ENCODE measurements at places on chromosomes 2 and 18.

GRCh38 chr2:54228945-54229344 is 27.1 kb downstream of the TSPYL6 start:
- no peak for DNase-seq

DNA sequence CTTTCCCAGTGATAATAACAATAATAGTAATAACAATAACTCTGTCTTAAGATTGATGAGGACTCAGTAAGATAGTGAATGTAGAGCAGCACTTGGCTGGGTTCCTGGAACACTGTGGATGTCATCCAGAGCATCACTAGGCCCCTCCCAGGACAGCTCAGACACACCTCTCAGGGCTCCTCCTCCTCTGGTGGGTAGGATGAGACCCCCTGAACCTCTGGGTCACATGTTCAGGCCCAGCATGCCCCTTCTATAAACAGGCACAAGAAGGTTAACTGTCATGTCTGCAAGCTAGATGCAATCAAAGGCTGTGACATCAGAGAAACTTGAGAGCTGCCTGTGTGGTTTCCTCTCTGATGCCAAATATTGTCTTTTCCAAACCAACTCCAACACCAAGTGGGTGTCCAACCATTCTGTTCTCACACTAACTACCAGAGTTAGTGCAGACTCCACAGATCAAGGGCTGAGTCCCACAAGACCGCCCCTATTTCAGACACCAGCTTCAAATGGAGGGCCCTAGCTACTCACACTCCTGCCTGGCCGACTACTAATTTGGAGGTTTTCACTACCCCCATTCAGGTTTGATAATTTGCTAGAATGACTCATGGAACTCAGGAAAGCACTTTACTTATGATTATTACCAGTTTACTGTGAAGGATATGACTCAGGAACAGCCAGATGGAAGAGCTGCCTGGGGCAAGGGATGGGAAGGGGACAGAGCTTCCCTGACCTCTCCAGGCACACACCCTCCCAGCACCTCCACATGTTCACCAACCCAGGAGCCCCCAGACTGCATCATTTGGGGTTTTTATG is 46.4 kb upstream of the BZW1 start:
- DNase-seq: no peak

DNA sequence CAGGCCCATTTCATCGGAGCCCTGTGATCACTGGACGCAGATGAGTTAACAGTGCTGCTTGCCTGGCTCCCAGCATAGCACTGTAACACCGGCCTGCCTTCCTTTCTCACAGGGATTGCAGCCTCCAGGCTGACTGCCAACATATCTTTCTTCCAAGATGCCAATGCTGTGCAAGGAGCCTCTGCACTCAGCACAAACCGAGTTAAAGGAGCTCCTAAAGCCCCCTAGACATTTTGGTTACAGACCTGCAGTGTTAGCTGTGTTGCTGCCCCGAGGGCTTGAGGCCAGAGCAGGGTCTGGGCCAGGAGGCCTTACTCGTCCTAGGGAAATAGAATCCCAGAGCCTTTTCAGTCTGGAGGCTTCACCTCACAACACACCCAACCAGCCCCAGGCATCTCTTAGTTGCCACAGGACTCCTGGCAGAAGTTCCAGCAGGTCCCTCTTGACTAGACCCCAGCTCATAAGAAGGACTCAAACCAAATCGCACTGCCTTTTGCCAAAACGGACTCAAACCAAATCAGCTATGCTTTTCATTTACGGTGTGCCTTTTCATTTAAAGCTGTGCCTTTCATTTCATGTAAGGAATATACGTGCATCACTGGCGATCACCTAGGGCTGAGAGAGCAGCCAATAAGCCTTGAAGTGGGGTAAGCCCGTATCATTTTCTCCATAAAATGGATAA is 58.4 kb upstream of the EML4 start:
- DNase-seq: no peak

GRCh38 chr18:59663096-59663495 is 34.1 kb downstream of the CCBE1 start:
- no peak for DNase-seq

DNA sequence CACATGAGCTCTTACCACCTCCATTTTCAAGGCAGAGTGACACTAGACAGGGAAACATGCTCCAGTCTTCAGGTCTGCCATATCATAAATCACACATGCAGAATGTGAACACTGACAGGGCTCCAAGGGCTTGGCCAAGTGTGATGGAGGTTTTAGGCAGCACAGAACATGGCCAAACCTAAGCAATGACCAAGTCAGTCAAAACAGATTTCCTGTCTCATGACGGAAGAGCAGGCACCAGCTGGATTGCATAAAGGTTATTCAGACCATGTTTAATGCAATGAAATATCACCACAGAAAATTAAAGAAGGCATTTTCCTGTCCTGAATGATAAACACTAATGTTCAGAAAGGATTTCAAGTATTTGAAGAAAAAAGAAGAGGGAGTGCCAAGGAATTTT is 72.5 kb downstream of the SUMO1 start:
- DNase-seq: no peak

- DNase-seq: no peak
Measured at GRCh38 chr2:218658671-218659257, 659 bp downstream of the ZNF142 start.

GRCh38 chr2:74507926-74508520 is 528 bp upstream of the PCGF1 start:
- DNase-seq: no peak

DNA sequence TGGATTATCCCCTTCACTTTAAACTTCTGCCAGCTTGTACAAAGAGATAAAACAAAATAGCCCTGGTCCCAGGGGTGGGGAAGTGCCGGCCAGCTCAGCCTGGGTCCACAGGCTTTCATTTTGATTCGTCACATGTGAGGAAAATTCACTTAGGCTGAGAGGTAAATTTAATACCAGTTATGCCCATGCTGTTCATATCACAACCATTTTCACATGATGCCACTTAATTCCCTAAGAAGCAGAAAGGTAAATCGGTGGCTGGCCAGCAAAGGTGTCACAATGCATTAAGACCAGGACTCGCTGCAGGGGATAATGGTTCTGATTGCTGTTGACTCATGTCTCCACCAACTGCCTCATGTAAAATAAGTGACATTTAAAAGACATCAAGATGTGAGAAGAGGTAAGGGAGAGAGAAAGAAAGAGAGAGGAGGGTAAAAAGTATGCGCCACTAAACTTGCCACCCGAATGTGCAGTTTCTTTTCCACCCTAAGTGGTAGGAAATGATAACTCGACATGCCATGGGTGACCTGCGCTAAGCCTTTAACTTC is 261.0 kb upstream of the SIX3 start:
- no peak for DNase-seq

DNA sequence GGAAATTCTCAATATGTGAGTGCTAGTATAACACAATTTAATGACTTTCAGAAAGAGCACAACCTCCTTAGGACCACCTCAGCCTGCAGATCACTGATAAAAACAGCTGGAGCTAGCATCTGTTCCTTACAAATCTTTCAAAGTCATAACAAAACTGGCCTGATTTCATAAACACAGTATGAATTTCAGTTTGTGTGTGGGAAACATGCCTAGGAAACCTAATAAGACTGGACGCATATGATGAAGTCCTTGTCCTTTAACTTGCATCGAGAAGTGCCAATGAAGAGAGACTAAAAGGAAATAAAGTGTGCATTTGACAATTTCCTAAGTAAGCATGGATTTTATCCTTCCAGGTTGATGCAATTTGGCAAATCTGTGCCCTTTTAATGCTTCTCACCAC is 74.1 kb upstream of the KLHL14 start:
- no peak for DNase-seq

GRCh38 chr2:203112342-203112741 is 97.7 kb downstream of the NBEAL1 start:
- no peak for DNase-seq

DNA sequence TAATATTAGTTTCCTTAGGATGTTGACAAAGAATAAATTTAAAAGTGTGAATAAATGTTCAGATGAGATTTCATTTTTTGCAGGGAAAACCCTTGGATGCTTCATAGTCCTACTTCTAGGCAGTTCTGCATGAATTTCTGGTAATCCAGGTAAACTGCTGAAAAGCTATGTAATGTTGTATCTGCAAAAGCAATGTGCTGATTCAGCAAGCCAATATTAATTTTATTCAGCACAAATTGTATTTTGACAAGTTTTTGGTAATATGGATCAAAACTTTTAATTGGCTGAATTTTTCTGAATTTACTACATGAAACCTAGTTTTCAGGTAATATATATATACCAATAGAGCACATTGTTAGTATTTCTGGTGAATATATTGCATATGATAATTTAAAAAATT is 17.8 kb upstream of the RBBP8 start:
- no peak for DNase-seq

DNA sequence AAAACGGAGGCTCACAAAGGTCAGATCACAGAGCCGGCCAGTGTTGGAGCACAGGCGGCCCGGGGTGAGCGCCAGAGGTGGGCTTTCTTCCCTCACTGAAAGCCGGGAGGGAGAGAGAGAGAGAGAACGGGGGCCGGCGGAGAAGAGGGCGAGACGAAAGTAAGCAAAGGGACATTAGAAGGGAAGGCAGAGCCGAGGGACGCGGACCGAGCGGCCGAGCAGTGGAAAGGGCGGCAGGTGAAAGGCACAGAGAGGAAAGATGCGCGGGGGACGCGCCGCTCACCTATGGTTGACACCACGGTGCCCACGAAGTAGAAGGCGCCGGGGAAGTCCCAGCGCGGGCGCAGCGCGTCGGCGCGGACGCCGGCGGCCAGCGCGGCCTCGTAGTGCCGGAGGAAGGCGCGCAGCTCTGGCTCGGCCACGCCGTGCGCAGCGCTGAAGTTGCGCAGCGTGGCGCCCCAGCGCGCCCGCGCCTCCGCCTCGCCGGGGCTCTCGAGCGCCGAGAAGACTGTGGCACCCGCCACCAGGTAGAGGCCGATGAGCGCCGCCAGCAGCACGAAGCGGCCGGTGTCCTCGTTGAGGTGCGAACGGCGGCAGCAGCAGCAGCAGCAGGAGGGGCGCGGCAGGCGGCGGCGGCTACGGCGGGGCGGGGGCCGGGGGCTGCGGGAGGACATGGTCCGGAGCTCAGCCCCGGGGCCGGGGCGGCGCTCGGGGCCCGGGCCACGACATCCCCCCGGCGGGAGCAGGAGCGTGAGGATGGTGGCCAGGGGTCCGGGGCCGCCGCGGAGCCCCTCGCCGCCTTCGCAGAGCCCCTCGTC is 166.9 kb downstream of the MSH2 start:
- DNase-seq: no peak

DNA sequence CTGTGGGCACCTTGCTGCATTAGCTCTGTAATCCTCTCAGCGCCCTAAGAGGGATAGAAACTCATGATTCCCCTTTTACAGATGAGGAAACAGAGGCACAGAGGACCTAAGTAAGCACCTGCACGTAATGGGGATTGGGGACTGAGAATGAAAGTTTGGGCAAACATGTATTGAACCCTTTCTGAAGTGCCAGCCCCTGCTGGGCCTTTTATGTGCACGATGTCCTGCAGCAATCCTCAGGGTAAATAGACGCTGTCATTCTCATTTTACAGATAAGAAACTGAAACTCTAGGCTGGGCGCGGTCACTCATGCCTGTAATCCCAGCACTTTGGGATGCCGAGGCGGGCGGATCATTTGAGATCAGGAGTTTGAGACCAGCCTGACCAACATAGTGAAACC is 117.4 kb downstream of the STPG4 start:
- DNase-seq: no peak

DNA sequence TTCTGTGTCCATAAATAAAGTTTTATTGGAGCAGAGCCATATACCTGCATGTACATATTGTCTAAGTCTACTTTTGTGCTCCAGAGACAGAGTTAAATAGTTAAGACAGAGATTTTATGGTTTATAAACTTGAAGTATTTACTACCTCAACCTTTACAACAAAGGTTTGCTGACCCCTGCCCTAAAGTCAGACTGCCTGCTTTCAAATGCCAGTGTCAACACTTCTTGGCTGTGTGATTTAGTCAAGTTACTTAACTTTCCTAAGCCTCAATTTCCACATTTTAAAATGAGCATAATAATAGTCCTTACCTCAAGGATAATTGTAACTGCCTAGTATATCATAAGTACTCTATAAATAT is 44.4 kb upstream of the ITPRID2 start:
- DNase-seq: no peak
